ENCODE measurements at places on chromosomes 16 and 17.

- peak; percentile 77 for DNase-seq
Observed at GRCh38 chr17:8409966-8410882, 12.6 kb upstream of the RNF222 start.

GRCh38 chr16:21190599-21190998 lies 20.8 kb downstream of the ZP2 start:
- peak; percentile 65 for DNase-seq

GRCh38 chr16:24150282-24150681 lies 105.9 kb upstream of the CACNG3 start:
- DNase-seq: no peak

DNA sequence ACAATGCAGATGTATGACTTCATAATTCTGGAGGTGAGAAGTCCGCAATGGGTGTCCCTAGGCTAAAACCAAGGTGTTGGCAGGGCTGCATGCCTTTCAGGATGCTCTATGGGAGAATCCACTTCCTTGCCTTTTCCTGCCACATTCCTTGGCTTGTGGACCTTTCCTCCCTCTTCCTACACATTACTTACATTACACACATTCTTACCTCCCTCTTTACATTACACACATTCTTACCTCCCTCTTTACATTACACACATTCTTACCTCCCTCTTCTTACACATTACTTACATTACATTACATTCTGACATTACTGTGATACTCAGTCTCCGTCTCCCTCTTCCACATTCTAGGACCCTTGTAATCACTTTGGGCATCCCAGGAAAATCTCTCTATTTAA lies 14.2 kb upstream of the CDH5 start:
- DNase-seq: no peak

GRCh38 chr17:63993368-63993985 lies 4.7 kb upstream of the PRR29 start:
- no peak for DNase-seq

DNA sequence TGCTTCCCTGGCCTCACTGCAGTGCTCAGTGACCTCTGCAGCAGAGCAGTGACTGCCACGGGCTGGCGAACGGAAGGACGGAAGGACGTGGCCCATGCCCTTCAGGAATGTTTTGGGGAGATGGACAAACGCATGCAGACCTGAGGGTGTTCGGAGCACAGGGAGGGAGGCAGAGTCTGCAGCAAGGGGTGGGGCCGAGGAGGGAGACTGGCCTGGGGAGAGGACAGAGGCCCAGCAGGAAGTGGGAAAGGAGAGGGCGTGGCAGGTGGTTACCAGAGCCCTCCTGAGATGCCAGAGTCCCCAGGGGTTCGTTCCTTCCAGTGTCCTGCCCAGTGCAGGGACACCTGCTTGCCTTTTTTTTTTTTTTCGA lies 21.9 kb downstream of the ADORA2B start:
- no peak for DNase-seq

- DNase-seq: no peak
Observed at GRCh38 chr16:70410734-70411133, 28.2 kb downstream of the ST3GAL2 start.

DNA sequence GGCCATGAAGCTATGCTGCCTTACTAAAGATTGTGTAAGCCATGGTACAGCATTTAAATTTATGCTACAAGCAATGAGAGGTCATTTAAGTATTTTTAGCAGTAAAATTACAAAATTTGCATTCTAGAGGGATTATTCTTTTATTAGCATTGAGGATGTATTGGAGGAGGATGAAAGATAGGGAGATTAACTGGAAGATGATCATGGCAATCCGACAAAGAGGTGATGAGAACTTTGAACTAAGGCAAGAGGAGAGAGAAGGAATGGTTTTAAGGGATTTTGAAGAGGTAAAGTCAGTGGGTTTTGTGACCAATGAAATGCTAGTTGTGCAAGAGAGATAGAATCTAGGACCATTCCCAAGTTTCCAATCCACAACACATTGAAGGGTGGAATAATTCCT lies 129.9 kb downstream of the SNX11 start:
- DNase-seq: no peak

- DNase-seq: peak; percentile 38
Observed at GRCh38 chr17:59848778-59849177, 44.0 kb downstream of the TUBD1 start.

GRCh38 chr17:18955009-18955408 lies 3.0 kb downstream of the SLC5A10 start:
- DNase-seq: no peak

GRCh38 chr17:83104577-83105505 lies 25.4 kb downstream of the METRNL start:
- no peak for DNase-seq

GRCh38 chr17:41617698-41618097 lies 5.1 kb upstream of the KRT16 start:
- no peak for DNase-seq

- DNase-seq: peak; percentile 34
Observed at GRCh38 chr16:87297918-87298631, 19.1 kb downstream of the C16orf95 start.

- peak; percentile 73 for DNase-seq
Observed at GRCh38 chr17:72462407-72462806, 341.6 kb downstream of the SOX9 start.

DNA sequence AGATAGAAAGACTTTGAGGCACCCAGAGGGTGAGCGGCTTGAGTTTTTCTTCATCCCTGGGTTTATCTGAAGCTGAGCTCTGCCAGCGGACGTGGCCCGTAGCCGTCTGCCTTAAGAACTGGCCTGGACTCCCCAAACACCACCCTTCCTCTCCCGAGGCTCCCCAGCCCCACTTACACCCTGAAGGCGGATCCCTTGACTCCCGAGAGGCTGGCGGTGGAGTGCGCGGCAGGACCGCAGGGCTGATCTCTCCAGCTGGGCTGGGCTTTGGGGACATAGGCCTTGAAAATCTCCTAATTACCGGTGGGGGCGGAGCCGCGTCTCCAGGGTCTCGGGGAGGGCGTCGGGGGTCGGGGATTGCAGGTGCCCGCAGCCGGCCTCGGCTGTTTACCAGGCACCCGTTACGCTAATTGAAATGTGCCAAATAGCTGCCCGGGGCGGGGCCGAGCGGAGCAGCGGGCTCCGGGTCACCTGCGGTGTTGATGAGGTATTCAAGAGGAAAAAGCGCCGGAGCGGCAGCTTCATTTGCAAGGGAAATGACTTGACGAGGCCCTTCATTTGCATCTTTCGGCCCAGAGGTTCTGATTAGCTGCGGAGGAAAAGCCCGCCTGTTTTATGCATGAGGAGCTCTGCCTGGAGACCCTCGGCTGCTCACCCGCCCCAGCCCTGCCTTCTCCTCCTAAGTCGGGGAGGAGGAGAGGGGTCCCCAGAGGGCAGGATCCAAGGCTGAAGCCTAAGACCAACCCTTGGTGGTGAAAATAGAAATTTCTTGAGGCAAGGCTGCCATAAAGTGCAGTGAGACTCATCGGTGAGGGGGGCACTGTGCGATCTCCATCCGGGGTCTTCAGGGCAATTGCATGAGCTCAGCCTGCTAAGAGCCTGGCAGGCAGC lies 100.7 kb downstream of the MGAT5B start:
- DNase-seq: peak; percentile 28

GRCh38 chr16:79003026-79003609 lies 597.4 kb downstream of the MAF start:
- DNase-seq: no peak

DNA sequence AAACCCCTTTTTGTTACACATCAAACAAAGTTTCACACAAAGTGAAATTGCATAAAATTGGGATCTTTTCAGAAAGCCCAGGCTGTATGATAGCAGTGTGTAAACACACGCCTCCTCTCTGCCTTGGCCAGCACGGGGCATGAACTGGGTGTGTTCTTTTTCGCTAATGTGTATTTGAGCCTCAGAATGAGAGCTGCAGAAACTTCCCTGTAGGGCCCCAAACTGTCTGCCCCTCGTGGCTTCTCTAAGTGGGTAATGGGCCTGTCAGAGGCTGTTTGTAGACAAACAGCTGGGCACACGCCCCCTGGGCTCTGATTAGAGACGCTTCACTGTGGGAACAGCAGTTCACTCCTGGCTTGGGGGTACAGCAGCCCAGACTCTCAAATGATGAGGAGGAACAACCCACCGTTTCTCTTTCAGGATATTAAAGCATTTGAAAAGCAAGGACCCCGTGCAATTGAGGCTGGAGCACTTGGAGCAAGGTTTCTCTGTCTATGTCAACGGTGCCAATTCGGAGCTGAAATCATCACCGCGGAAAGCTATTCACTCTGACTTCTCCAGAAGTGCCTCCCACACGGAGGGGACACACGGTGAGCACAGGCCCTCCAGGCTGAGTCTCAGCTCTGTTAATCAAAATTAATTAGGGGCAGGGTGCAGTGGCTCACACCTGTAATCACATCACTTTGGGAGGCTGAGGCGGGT lies 78.4 kb downstream of the KATNIP start:
- no peak for DNase-seq

- no peak for DNase-seq
Observed at GRCh38 chr16:27390151-27390550, 11.8 kb upstream of the IL21R start.

DNA sequence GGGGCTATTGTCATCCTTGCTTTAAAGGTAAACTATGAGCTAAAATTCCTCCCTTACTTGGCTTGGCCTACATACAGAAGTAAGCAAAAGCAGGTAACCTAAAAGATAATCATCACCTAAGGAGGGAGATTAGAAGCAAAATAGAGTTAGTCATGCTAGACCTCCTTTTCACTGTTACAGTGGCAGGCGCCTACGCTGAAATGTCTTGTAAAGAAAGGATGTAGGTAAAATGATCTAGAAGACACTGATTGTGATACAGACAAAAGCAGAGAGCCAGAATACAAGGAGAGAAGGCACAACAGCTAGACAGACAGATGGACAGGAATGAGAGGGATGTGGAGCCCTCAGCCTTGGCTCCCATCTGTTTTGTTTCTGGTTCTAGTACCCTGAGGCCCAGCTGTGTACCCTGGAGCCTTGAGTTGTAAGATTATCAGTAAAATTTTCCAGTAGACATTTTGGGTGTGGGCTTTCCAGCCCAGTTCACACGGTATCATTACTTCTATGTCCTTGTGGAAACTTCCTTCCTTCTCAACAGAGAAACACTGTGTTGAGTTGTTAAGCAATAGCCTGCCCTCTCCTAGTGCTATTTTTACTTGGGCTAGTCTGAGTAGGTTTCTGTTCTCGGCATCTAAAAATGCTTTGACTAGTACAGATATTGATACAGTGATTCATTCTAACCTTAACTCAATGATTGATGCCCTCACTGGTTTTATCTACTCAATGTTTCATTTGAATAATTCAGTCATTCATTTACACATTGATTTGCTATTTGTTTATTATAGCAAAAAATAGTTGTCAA lies 7.7 kb upstream of the C16orf78 start:
- no peak for DNase-seq

DNA sequence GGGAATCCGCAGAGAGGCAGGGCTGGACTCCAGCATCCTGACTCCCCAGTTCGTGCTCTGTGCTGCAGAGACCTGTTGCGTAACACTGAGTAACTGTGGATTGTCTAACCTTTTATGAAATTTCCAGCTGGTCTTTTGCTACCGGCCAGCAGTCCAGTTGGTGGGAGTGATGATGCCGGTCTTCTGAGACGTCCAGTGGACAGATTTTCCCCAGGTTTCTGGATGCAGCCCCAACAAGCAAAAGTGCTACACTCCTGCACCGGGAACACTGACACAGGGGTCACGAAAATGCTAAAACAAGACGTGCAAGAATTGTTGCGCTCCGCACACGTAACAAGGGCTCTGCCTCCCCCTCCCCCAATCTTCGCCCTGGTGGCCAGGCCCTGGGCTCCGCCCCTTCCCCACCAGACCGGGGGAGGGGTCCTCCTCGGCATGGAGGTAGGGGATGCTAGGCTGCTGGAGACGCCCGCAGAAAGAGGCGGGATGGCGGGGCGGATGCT lies 701 bp upstream of the MRC2 start:
- peak; percentile 72 for DNase-seq

GRCh38 chr17:29190592-29191207 lies 10.5 kb upstream of the MYO18A start:
- DNase-seq: no peak

- no peak for DNase-seq
Observed at GRCh38 chr16:75097941-75098901, 18.4 kb downstream of the LDHD start.

GRCh38 chr16:67516296-67517154 lies 12.1 kb upstream of the RIPOR1 start:
- DNase-seq: peak; percentile 61

- peak; percentile 42 for DNase-seq
Observed at GRCh38 chr16:2715519-2715918, 4.5 kb downstream of the PRSS27 start.

GRCh38 chr16:60727851-60728250 lies 1308.4 kb downstream of the CDH8 start:
- no peak for DNase-seq

GRCh38 chr17:66677201-66677981 lies 157.5 kb upstream of the CACNG5 start:
- DNase-seq: peak; percentile 5

DNA sequence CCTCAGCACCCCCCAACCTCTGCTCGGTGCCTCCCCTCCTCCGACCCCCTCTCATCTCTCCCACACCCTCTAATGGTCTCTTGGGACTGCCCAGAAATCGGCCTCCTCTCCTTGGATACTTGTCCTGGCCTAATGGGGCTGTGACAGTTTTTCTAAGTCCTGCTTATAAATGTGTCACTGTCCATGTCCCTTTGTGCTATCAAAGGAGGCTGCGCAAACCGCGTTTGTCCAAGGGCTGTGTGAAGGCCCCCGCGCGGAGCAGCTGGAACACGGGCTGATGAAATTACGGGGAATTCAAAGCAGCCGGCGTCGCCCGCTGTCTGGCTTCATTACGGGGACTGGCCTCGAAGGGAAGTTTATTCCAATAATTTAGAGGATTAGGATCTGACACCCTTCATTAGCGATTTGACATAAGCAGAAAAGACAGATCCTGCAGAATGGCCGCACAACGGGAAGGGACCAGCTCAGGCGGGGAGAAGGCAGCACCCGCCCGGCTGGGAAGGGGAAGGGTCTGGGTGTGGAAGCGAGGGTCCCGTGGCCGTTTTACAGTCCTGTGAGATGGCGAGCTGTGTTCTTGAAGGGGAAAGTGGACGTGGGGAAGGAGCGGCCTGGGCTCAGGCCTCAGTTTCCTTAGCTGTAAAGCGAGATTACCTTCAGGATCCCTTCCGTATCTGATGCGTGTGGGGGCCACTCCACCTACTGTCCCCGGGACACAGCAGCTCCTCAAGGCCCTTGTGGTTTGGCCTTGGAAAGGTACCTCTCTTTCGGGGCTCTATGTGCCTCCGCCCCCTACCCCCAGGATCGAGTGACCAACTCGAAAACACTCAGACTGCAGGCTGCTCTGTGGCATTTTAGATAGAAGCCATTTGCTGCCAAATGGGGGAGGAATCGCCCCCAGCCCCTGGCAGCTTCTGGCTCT lies 1.6 kb upstream of the WFIKKN2 start:
- no peak for DNase-seq
